D341Med (cell line): ENCODE measurements at places on chromosomes 2 and 18.

DNA sequence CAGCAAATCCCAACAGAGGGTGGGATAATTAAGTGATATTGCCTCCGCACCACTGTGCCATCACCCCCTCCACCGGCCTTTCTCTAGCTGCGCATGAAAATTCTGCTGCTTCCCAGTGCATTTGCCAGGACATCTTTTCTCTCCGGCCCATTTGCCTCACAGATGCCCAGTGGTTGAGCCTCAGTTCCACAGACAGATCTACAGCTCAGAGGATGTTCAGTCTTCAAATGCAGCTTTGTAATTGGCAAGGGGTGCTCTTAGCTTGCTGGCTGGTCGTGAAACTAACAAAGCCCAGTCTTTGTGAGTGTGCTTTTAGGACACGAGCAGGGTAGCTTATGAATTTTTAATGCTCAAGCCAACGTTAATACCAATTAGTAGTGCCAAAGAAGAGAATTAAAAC, 253.3 kb upstream of the REV1 start:
- no peak for DNase-seq

DNA sequence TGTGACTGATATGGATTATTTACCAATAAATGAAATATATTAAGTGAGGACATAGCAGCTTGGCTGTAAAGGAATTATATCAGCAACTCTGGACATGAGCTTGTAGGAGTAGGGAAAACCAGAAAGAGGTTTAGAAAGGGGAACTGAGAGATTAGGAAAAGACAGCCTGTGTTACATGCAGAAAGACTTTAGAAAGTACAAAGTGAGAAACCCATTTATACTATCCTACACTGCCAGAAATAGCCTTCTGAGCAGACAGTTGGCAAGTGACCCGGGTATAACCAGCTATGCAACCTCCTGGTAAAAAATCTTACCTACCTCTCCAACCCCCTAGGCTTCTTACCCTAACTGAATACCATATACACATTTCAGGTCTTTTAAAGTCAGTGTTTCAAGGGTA, 134.1 kb downstream of the ANKRD44 start:
- no peak for DNase-seq

- peak; percentile 77 for DNase-seq
Measured at GRCh38 chr2:206981739-206982340, 42.5 kb downstream of the CPO start.

DNA sequence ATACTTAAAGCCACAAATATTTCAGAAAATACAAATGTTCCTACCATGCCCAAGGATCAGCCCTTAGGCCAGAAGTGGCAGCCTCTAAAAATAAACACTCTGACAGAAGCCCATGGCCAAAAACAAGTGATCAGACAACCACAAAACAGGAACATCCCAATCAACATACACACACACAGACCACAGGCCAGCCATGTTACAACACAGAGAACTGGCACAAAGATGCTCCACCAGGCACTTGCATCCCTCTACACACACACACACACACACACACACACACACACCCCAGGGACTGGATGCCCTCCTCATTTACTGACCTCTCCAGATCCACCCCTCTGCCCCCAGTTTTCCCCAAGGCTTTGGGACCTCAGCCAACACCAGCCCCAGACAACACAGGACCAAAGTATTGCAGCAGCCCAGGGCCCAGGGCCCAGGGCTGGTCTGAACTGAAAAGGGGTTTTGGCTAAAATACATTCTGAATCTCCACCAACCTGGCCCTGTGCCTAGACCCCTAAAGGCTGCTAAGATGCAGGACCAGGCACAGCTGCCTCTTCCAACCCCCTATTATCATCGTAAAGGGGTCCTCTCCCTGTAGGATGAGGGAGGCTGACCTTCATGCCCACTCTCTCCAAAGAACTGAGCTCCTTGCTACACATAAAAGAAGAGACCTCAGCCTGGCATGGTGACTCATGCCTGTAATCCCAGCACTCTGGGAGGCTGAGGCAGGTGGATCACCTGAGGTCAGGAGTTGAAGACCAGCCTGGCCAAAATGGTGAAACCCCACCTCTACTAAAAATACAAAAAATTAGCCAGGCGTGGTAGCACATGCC, 151.4 kb downstream of the TNS1 start:
- no peak for DNase-seq

DNA sequence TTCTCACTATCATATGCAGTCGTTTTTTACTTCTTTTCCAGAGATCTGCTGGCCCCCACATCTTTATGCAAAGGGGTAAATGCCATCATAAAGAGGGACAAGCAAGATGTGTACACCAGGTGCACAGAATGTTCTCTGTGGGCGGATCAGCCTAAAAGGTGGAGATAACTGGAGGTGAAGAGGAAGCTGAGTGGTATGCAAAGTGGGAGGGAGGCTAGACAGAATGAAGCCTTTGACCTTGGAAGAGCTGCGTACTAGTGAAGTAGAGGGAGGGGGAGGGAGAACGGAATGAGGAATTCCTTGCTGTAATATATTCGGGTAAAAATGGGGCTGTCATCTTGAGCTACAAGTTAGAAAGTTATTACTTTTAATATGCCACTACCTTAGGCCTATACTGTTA, 287.5 kb upstream of the VRK2 start:
- DNase-seq: no peak

DNA sequence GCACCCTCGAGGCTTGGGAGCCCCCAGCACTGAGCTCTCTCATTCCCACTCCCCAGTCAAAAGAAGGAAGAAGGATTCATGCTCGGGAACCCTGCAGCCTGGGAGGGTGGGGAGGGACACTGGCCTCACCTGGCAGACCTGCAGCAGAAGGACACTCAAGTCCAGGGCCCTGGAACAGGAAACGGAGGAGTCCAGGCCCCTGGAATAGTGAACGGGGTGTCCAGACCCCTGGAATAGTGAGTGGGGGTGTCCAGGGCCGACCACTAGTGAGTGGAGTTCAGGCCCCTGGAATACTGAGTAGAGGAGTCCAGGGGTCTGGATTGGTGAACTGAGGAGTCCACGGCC, 292.5 kb downstream of the NDUFA10 start:
- no peak for DNase-seq

DNA sequence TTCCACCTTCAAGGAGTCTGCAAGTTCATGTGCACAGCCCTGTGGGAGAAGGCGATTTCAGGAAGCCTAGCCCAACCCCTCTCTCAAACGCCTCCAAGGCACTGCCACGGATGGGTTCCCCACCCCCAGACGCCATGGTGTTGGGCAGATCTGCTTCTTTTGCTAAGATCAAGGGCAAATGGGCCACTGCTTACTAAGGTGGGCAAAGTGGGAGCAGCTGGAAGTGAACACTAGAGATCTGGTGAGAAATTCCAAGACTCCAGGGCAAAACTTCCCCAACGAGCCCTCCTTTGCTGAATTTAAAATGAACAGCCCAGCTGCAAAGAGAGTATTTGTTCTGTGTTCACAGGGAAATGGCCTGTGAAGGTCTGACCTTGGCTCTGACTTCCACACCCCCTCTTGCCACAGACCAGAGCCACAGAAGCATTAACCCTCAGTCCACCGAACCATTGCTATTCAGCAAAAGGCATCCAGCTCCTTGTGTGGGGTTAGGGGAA, 45.1 kb upstream of the ZBTB7C start:
- no peak for DNase-seq

- DNase-seq: no peak
Measured at GRCh38 chr18:13235981-13236380, 17.4 kb downstream of the LDLRAD4 start.

- DNase-seq: no peak
Measured at GRCh38 chr2:20577495-20578235, 73.2 kb downstream of the HS1BP3 start.

DNA sequence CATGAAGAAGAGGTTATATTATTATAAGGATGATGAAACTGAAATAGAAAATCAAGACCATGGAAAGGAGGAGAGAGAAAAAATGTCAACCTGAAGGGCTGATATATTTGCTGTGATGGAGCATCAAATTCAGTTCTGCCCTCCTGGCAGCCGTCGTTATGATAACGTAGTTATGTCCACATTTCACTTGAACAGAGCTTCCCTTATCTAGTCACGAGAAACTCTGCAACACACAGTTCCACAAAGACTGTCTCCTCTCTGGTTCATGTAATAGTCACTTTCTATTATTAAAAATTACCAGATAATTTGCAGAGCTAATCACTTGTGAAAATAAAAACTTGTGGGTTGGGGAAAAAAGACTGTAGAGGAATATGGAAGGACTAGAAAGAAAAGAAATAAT, 19.5 kb upstream of the RBMS1 start:
- no peak for DNase-seq

- DNase-seq: no peak
Measured at GRCh38 chr18:74832999-74833398, 235.3 kb downstream of the ZNF407 start.

- DNase-seq: peak; percentile 29
Measured at GRCh38 chr2:197191177-197191939, 119.2 kb downstream of the ANKRD44 start.

GRCh38 chr2:233810385-233810784, 32.3 kb downstream of the MROH2A start:
- no peak for DNase-seq

GRCh38 chr2:227608561-227609338, 5.9 kb downstream of the SCYGR3 start:
- DNase-seq: no peak

DNA sequence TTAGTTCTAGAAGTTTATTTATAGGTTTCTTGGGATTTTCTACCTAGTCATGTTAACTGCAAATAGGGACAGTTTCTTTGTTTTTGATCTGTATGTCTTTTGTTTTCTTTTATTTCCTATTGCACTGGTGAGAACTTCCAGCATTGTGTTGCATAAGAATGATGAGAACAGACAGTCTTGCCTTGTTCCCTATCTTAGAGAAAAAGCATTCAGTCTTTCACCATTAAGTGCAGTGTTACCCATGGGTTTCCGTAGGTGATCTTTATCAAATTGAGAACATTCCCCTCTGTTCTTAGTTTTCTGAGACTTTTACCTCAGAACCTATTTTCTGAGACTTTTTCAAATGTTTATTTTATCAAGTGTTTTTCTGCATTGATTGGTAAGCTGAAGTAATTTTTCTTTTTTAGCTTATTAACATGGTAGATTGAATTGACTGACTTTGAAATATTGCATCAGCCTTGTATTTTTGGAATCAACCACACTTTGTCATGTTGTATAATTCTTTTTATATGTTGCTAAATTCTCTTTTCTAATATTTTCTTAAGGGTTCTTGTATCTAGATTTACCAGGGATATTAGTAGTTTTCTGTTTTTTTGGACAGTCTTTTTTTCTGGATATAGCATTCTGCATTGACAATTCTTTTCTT, 17.2 kb downstream of the MFSD6 start:
- no peak for DNase-seq

DNA sequence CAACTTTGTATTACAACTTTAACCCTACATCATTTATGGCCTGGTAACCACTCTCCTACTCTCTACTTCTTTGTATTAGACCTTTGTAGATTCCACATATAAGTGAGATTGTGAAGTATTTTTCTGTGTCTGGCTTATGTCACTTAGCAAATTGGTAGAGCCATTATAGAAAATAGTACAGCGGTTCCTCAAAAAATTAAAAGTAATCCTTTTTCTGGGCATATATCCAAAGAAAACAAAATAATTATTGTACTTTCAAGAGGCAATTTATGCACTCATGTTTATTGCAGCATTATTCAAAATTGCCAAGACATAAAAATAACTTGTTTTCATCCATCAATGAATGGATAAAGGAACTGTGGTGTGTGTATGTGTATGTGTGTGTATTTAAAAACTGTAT, 537.5 kb upstream of the FSIP2 start:
- no peak for DNase-seq

GRCh38 chr2:4539121-4539520, 835.7 kb downstream of the DCDC2C start:
- no peak for DNase-seq

DNA sequence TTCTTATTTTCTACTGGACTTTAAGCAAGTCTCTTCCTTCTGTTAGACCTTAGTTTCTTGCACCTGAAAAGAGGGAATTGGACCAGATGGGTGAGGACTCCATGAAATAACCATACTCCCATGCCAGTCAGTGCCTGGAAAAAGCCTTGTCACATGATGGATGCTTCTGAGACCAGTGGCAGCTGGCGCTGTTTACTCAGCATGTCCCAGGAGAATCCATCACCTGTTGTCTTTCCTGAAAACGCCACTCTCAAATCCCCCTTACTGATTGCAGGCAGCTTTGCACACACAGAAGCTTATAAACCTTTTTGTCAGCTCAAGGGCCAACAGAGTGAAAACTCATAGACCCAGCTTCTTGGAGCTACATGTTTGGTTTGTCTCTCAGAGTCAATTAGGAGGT, 117.6 kb downstream of the POLE4 start:
- DNase-seq: peak; percentile 79
